ENCODE measurements at places on chromosomes 7 and 10. TPM values are rescaled to one million over a fixed set of nuclear protein-coding genes. Genes with fewer than 3 reads are reported as not detected.

GRCh38 chr10:131239926-131240325 lies 71.6 kb downstream of the TCERG1L start:
- H3K27ac ChIP-seq: no peak overlapping the region
- no peak for DNase-seq
- H3K4me3 ChIP-seq: no peak overlapping the region
- no peaks in the 10 kb centered on the region for H3K4me1 ChIP-seq

- H3K27me3 ChIP-seq: no peaks in the 10 kb centered on the region
- no peak overlapping the region for H3K27ac ChIP-seq
- H3K4me3 ChIP-seq: no peak overlapping the region
- H3K36me3 ChIP-seq: no peaks in the 10 kb centered on the region
- DNase-seq: no peak
- no peaks in the 10 kb centered on the region for H3K4me1 ChIP-seq
Observed at GRCh38 chr10:28294809-28295208, 8.1 kb downstream of the MPP7 start.

Gene KLLN
- total RNA-seq: 2.2 TPM

DNA sequence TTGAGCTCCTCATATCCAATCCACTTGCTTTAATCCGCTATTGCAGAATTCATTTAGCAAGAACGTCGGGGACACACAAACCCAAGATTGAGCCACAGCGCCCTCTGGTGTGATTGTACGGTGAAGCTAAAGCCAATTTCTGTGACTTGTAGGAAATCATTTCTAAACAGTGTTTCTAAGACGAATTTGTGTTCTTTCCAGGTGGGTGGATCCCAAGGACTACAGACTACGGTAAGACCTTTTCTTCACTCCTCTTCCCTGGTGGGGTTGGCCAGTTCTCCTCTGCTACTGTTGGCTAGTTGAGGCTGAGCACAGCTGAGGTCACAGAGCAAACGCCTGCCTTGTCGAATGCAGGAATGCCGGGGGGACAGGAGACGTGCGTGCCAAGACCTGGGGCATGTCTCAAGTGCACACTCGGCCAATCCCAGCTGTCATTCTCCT lies 5.2 kb downstream of the DMBT1 start:
- H3K4me3 ChIP-seq: no peak overlapping the region
- no peaks in the 10 kb centered on the region for H3K36me3 ChIP-seq
- H3K4me1 ChIP-seq: no peaks in the 10 kb centered on the region
- H3K27me3 ChIP-seq: peaks cover 16% of the 10 kb centered on the region

Gene CHST15
- 72.0 TPM for total RNA-seq

- H3K4me1 ChIP-seq: no peaks in the 10 kb centered on the region
- no peak for DNase-seq
- H3K4me3 ChIP-seq: no peak overlapping the region
- no peaks in the 10 kb centered on the region for H3K36me3 ChIP-seq
- H3K27ac ChIP-seq: no peak overlapping the region
Observed at GRCh38 chr10:76922666-76923065, 714.9 kb downstream of the KCNMA1 start.

Gene MYO1G
- 107 TPM for total RNA-seq

DNA sequence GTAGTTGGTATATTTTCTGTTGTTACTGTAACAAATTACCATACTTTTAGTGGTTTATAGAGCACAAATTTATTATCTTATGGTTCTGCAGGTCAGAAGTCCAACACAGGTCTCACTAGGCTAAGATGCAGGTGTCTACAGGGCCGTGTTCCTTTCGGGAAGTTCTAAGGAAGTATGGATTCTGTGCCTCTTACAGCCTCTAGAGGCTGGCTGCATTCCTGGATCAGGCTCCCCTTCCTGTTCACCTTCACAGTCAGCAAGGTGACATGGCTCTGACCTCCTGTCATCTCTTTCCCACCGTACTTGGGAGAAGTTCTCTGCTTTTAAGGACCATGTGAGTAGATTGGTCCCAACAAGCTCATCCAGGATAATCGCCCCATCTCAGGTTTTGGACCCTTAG lies 37.3 kb downstream of the BMPR1A start:
- no peaks in the 10 kb centered on the region for H3K27me3 ChIP-seq
- no peaks in the 10 kb centered on the region for H3K36me3 ChIP-seq
- H3K4me1 ChIP-seq: no peaks in the 10 kb centered on the region
- no peak overlapping the region for H3K27ac ChIP-seq

Gene SEMA3E
- total RNA-seq: not detected

Gene CRYGN
- total RNA-seq: not detected

DNA sequence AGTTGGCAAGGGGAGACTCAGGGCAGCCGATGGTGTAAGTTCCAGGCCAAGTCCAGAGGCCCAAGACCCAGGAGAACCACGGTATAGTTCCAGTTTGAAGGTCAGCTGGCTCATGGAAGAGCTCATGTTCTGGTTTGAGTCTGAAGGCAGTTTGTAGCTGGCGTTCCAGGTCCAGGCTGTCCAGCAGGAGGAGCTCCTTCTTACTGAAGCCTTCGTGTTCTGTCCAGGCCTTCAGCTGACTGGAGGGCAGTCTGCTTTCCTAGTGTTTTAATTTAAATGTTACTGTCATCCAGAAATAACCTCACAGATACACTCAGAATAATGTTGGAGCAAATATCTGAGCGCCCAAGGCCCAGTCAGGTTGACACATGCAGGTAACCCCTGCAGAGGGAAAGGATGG lies 4.2 kb downstream of the SUN1 start:
- H3K4me1 ChIP-seq: peaks cover 17% of the 10 kb centered on the region
- no peak overlapping the region for H3K4me3 ChIP-seq
- H3K36me3 ChIP-seq: no peaks in the 10 kb centered on the region
- H3K27ac ChIP-seq: no peak overlapping the region

Gene BRAT1
- 40.7 TPM for total RNA-seq

DNA sequence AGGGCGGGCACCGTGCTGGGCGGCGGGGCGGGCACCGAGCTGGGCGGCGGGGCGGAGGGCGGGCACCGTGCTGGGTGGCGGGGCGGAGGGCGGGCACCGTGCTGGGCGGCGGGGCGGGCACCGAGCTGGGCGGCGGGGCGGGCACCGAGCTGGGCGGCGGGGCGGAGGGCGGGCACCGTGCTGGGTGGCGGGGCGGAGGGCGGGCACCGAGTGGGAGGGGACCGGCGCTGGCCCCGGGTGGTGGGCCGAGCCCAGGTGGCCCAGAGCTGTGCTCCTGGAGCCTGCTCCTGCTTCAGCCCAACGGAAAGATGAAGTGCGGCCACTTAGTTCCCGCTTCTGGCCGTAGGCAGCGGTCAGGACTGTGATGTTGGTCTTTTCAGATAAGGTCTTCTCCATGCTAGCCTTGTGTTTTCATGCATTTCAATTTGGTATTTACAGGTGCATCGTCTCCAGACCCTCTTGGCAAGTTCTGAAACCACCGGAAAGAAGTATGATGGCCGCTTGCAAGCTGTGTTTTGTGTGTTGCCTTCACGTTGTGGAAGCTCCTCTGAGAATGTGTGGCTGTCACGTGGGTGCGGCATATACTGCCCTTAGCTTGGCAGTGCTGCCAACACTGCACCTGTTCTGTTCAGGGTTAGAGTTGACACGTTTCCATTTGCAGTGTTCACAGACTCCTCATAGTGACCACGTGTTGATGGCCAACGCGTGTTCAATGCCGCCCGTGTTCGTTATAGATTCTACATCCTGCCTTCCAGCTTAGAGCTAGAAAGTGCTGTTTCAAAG lies 25.2 kb downstream of the IQCE start:
- no peak overlapping the region for H3K27ac ChIP-seq
- no peak for DNase-seq
- H3K4me1 ChIP-seq: no peaks in the 10 kb centered on the region
- H3K36me3 ChIP-seq: no peaks in the 10 kb centered on the region
- no peak overlapping the region for H3K4me3 ChIP-seq

Gene BMI1
- 72.4 TPM for total RNA-seq

DNA sequence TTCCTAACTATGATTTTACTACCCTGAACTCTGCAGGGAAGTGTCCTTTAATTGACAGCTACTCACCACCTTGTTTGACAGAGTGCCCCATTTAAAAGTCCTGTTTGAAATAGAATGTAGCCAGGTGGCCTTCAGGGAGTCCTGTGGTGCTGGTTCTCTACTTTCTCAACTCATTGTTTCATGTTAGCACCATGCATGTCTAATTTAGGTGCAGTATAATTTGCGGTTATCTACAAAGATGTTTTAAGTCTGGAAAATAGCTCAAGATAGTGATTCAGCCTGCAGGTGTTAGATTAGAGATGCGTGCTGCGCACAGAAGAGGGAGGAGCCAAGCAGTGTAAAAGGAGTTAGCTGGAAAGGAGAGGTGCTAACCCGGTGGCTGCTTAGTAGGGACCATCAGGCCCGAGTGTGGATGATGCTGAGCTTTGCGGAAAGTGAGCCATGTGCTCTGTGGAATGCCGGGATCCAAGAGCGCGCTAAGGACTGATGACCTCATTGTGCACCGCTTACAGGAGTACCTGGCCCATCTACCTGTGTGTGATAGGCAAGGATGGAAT lies 1.2 kb downstream of the CCM2 start:
- peak overlapping the region; percentile 97 for H3K4me3 ChIP-seq
- H3K4me1 ChIP-seq: peaks cover 28% of the 10 kb centered on the region
- peak; percentile 77 for DNase-seq
- peak overlapping the region; percentile 64 for H3K27ac ChIP-seq

- no peak overlapping the region for H3K4me3 ChIP-seq
- DNase-seq: no peak
- H3K27ac ChIP-seq: no peak overlapping the region
- peaks cover 4% of the 10 kb centered on the region for H3K27me3 ChIP-seq
Observed at GRCh38 chr7:139033346-139034114, 2.3 kb downstream of the ZC3HAV1L start.

- no peak overlapping the region for H3K27ac ChIP-seq
- no peaks in the 10 kb centered on the region for H3K27me3 ChIP-seq
- peak; percentile 26 for DNase-seq
Observed at GRCh38 chr7:87328281-87328680, 17.2 kb upstream of the CROT start.

- H3K36me3 ChIP-seq: no peaks in the 10 kb centered on the region
- no peaks in the 10 kb centered on the region for H3K4me1 ChIP-seq
- H3K27me3 ChIP-seq: no peaks in the 10 kb centered on the region
- no peak overlapping the region for H3K4me3 ChIP-seq
Observed at GRCh38 chr10:121099181-121099580, 248.0 kb downstream of the WDR11 start.

Gene NPY4R
- total RNA-seq: not detected

Gene PLPP4
- total RNA-seq: not detected

DNA sequence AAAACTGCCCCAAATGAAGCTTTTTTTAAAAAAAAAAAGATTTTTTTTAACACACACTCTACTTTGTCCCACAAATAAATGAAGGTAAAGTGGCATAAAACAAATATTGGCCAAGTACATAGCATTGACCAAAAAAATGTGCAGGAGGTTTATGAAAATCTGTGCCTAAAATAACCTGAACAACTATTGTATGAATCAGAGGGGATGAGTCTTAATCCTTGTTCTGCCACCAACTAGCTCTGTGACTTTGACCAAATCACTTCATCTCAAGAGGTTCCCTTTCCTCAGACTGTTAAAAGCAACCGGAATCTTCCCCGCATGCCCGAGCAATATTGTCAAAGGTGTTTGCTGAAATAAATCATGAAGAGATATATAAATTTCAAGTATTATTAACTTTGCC lies 150.4 kb upstream of the NEBL start:
- H3K36me3 ChIP-seq: no peaks in the 10 kb centered on the region
- no peak overlapping the region for H3K27ac ChIP-seq
- DNase-seq: no peak
- no peaks in the 10 kb centered on the region for H3K27me3 ChIP-seq
- no peak overlapping the region for H3K4me3 ChIP-seq

- H3K4me1 ChIP-seq: peaks cover 31% of the 10 kb centered on the region
- H3K4me3 ChIP-seq: no peak overlapping the region
- peak; percentile 47 for DNase-seq
- no peaks in the 10 kb centered on the region for H3K27me3 ChIP-seq
- H3K27ac ChIP-seq: peak overlapping the region; percentile 38
- H3K36me3 ChIP-seq: peaks cover 18% of the 10 kb centered on the region
Observed at GRCh38 chr7:155756322-155756721, 55.9 kb downstream of the SHH start.

DNA sequence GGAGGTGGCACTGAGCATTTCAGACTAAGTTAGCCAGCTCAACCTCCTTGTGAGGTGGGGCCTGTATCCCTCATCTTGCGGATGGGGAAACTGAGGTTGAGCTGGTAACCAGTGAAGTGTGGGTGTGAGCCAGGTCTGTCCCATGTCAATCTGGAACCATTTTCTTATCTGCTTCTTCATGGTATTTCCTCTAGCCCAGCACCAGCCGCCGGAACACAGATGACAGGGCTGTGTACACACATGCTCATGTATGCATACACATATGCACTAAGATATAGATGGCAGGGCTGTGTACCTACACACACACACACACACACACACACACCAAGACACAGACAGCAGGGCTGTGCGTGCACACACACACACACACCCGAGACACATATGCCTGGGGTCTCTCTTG lies 18.5 kb downstream of the RAMP3 start:
- peaks cover 2% of the 10 kb centered on the region for H3K27me3 ChIP-seq
- H3K4me1 ChIP-seq: no peaks in the 10 kb centered on the region
- no peak overlapping the region for H3K27ac ChIP-seq
- no peak for DNase-seq

Gene TAC1
- total RNA-seq: not detected

Gene TMEM248
- total RNA-seq: 120 TPM

- no peaks in the 10 kb centered on the region for H3K27me3 ChIP-seq
- H3K4me3 ChIP-seq: no peak overlapping the region
- H3K27ac ChIP-seq: no peak overlapping the region
- H3K36me3 ChIP-seq: no peaks in the 10 kb centered on the region
- DNase-seq: no peak
Observed at GRCh38 chr7:138257459-138258196, 181.4 kb downstream of the AKR1D1 start.

Gene SPDYE2B
- not detected for total RNA-seq

- H3K27ac ChIP-seq: no peak overlapping the region
- H3K4me3 ChIP-seq: no peak overlapping the region
- no peak for DNase-seq
Observed at GRCh38 chr10:124006526-124006925, 86.9 kb downstream of the CHST15 start.

GRCh38 chr7:80918909-80919721 lies at the start of gene SEMA3C:
SEMA3C (minus strand) TSS chr7:80919051; CDS start chr7:80916781, 2,270 bp downstream.
- H3K4me3 ChIP-seq: peak within 1 kb of the TSS; percentile 66
- peaks cover 6% of the 10 kb centered on the region for H3K4me1 ChIP-seq
- peak; percentile 1 for DNase-seq
- H3K27me3 ChIP-seq: no peaks in the 10 kb centered on the region
- H3K36me3 ChIP-seq: no peaks in the 10 kb centered on the region
- no peak within 1 kb of the TSS for H3K27ac ChIP-seq

DNA sequence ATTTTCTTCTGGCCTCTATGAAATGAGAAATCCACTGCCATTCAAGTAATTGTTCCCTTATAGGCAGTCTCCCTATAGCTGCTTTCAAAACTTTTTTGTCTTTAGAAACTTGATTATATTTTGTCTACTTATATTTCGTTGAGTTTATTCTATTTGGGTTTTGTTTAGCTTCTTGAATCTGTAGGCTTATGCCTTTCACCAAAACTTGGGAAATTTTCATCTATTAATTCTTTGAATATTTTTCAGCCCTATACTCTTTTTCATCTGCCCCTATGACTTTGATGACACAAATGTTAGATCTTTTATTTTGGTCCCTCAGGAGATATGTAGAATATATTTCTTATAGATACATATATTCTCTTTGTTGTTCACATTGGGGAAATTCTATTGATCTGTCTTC lies 48.3 kb upstream of the HHEX start:
- H3K4me3 ChIP-seq: no peak overlapping the region
- no peaks in the 10 kb centered on the region for H3K36me3 ChIP-seq
- no peak overlapping the region for H3K27ac ChIP-seq
- no peaks in the 10 kb centered on the region for H3K4me1 ChIP-seq
- no peaks in the 10 kb centered on the region for H3K27me3 ChIP-seq

Gene C7orf33
- not detected for total RNA-seq

GRCh38 chr7:138491612-138492386 lies 31.7 kb downstream of the TRIM24 start:
- H3K36me3 ChIP-seq: peaks cover 2% of the 10 kb centered on the region
- no peak overlapping the region for H3K4me3 ChIP-seq
- no peak overlapping the region for H3K27ac ChIP-seq
